Activated T-cell treated with anti-CD3 and anti-CD28 coated beads, Interleukin-2, amount 50 U/mL, for 72 hours (primary cell): ENCODE measurements at places on chromosomes 11 and 22. TPM values are rescaled to one million over a fixed set of nuclear protein-coding genes. Genes with fewer than 3 reads are reported as not detected.

DNA sequence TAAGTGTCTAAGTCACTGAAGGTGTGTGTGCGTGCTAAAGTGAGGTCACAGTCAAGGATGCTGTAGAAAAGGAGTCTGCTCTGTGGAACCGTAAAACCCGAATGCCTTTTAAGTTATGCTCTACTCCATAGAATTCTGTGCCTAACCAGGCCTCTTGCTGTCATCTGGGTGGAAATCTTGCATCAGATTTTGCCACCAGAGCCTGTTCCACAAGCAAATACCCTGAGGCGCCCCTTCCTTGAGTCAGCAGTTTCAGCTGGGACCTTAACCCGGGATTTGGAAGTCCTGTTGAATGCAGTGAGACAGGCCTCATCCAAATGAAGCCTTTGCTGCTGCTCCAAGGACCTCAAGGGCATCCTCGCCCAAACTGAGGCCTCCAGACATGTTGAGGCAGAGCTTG lies 109.8 kb downstream of the WNT11 start:
- DNase-seq, result no peak

GRCh38 chr11:130606178-130606577 lies 157.7 kb downstream of the ADAMTS15 start:
- no peak for DNase-seq

- DNase-seq, result no peak
Observed at GRCh38 chr22:26689513-26690301, 32.3 kb downstream of the MIAT start.

Gene TSGA10IP
- not detected for total RNA-seq

Gene LRRC75B
- 2.0 TPM for total RNA-seq

- no peak for DNase-seq
Observed at GRCh38 chr11:66636411-66636810, 2.1 kb upstream of the RBM4 start.

- peak; percentile 69 for DNase-seq
Observed at GRCh38 chr22:46150655-46151477, 540 bp downstream of the PPARA start.

DNA sequence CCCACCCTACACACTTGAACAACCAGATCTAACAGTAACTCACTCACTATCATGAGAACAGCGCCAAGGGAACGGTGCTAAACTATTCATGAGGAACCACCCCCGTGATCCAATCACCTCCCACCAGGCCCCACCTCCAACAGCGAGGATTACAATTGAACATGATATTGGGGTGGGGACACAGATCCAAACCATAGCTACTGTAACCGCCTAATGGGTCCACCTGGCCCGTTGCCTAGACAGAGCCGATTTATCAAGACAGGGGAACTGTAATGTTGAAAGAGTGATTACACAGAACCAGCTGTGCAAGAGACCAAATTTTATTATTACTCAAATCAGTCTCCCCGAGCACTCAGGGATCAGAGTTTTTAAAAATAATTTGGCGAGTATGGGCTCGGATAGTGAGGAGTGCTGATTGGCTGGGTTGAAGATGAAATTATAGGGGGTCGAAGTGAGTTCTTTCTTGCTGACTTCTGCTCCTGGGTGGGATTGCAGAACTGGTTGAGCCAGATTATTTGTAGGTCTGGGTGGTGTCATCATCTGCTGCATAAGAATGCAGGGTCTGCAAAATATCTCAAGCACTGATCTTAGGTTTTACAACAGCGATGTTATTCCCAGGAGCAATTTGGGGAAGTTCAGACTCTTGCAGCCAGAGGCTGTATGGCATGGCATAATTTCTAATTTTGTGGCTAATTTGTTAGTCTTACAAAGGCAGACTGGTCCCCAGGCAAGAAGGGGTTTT lies 17.9 kb upstream of the ZC3H12C start:
- no peak for DNase-seq

GRCh38 chr11:83709434-83709833 lies 423.3 kb upstream of the CCDC90B start:
- no peak for DNase-seq

Gene RBX1
- total RNA-seq, result 48.2 TPM

Gene RIBC2
- total RNA-seq, result 7.6 TPM

GRCh38 chr11:73808052-73808451 lies 20.4 kb downstream of the MRPL48 start:
- no peak for DNase-seq

GRCh38 chr11:61075891-61076290 lies 26.4 kb upstream of the CD5 start:
- DNase-seq, result no peak

Gene ZC3H12C
- 6.6 TPM for total RNA-seq

Gene SMTNL1
- not detected for total RNA-seq

Gene KRTAP5-7
- total RNA-seq, result not detected

GRCh38 chr11:45301537-45302246 lies 15.6 kb upstream of the SYT13 start:
- DNase-seq, result no peak

Gene SMCO4
- 28.4 TPM for total RNA-seq

Gene SORL1
- 66.3 TPM for total RNA-seq
